Thymus (tissue), 14 donors: ENCODE measurements at places on chromosomes 7 and 10.

DNA sequence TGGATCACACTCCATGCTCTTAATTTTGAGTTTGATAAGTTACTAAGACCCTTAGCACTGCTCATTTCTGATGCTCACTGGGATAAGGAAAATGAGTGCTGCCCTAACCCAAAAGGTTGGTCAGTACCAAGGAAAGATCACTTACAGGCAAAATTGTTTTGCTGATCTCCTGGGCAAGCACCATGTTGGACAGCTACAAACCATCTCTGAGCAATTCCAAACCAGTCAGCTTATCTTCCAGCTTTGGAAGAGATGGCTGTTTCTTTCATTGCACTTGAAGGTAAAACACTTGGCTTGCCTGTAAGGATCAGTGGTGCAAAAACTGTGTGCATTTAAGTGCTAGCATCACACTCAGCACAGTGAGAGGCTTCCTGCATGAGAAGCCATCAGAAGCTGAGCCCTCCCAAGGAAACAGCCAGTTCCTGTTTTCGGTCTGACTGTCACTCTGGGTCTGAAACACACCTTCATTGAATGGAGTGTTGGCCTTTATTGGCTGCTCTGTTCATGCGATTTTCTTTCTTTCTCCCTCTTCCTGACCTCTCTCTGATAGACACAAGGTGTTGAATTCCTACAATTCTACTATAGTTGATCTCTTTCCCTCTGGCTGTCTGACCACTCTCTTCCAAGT lies 126.4 kb upstream of the GHITM start:
- H3K27me3 ChIP-seq, result no peaks in the 10 kb centered on the region
- no peak for DNase-seq
- H3K4me3 ChIP-seq, result no peak overlapping the region
- no peaks in the 10 kb centered on the region for H3K4me1 ChIP-seq

- no peaks in the 10 kb centered on the region for H3K36me3 ChIP-seq
- no peaks in the 10 kb centered on the region for H3K27me3 ChIP-seq
- no peak overlapping the region for H3K4me3 ChIP-seq
- no peak for DNase-seq
Observed at GRCh38 chr7:86747698-86748097, 104.0 kb downstream of the GRM3 start.

DNA sequence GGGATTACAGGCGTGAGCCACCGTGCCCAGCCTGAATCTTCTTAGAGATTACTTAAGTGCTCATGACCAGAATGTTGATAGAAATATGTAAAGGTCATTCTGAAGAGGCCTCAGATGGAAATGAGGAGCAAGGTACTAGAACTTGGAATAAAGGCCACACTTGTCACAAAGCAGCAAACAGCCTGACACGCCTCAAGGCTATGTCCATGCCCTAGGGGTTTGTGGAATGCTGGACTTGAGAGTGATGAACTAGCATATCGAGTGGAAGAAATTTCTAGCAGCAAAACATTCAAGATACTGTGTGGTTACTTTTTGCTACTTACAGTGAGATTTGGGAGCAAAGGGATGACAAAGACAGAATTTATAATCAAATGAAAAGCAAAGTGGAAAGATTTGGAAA lies 39.0 kb downstream of the ZNF438 start:
- H3K27ac ChIP-seq, result no peak overlapping the region
- DNase-seq, result no peak
- H3K27me3 ChIP-seq, result no peaks in the 10 kb centered on the region

GRCh38 chr10:112429147-112429546 lies 17.6 kb downstream of the ZDHHC6 start:
- H3K27ac ChIP-seq, result no peak overlapping the region
- peaks cover 45% of the 10 kb centered on the region for H3K36me3 ChIP-seq
- no peaks in the 10 kb centered on the region for H3K27me3 ChIP-seq
- no peak overlapping the region for H3K4me3 ChIP-seq
- DNase-seq, result no peak
- H3K4me1 ChIP-seq, result no peaks in the 10 kb centered on the region

DNA sequence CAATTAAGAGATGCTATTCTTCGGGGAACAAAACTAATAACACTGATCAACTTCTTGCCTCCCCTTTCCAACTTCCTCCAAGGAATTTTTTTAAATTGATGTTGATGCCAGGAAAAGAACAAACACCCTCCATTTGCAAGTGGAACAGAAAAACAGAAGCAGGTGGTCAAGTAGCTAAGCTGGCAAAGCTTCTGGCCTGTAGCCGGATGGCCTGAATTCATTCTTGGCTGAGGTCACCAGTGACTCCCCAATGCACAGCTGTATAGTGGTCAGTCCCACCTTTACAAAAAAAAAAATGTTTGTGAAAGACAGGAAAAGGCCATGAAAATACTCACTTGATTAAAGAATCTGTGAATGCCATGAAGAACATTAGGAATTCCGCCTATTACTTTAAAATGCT lies 39.1 kb downstream of the DOCK4 start:
- H3K4me1 ChIP-seq, result no peaks in the 10 kb centered on the region
- H3K27ac ChIP-seq, result no peak overlapping the region
- H3K4me3 ChIP-seq, result no peak overlapping the region
- H3K27me3 ChIP-seq, result no peaks in the 10 kb centered on the region
- no peak for DNase-seq

- H3K27me3 ChIP-seq, result no peaks in the 10 kb centered on the region
- no peaks in the 10 kb centered on the region for H3K4me1 ChIP-seq
- DNase-seq, result no peak
- H3K4me3 ChIP-seq, result no peak overlapping the region
Observed at GRCh38 chr7:7236041-7236440, 53.7 kb downstream of the C1GALT1 start.

- no peak overlapping the region for H3K4me3 ChIP-seq
- H3K36me3 ChIP-seq, result no peaks in the 10 kb centered on the region
- no peak for DNase-seq
- H3K4me1 ChIP-seq, result no peaks in the 10 kb centered on the region
Observed at GRCh38 chr7:41955451-41955850, 252.6 kb upstream of the INHBA start.

DNA sequence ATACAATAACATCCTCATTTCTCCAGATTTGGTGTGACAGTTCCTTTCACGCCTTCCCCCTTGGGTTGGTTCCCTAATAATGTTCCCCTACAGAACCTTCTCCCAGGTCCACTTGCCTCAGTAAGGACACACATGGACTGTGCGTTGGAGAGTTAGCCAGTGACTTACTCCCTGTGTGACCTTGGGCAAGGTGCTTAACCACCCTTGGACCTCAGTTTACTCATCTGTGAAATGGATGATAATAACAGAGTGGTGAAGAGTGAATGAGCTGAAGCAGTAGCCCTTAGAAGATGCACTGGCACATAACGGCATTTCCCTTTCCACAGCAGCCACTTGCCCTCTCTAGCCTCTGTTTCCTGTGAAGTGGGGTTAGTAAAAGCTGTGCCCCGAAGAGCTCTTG lies 175.8 kb downstream of the PKD1L1 start:
- no peaks in the 10 kb centered on the region for H3K36me3 ChIP-seq
- H3K27ac ChIP-seq, result no peak overlapping the region
- H3K4me1 ChIP-seq, result no peaks in the 10 kb centered on the region

GRCh38 chr7:152178405-152179058 lies 153.1 kb downstream of the GALNT11 start:
- no peak overlapping the region for H3K27ac ChIP-seq
- H3K4me3 ChIP-seq, result no peak overlapping the region
- no peaks in the 10 kb centered on the region for H3K4me1 ChIP-seq
- H3K27me3 ChIP-seq, result no peaks in the 10 kb centered on the region

- no peaks in the 10 kb centered on the region for H3K27me3 ChIP-seq
- no peak overlapping the region for H3K4me3 ChIP-seq
- H3K27ac ChIP-seq, result no peak overlapping the region
- DNase-seq, result no peak
Observed at GRCh38 chr7:158113321-158114025, 474.1 kb downstream of the PTPRN2 start.

DNA sequence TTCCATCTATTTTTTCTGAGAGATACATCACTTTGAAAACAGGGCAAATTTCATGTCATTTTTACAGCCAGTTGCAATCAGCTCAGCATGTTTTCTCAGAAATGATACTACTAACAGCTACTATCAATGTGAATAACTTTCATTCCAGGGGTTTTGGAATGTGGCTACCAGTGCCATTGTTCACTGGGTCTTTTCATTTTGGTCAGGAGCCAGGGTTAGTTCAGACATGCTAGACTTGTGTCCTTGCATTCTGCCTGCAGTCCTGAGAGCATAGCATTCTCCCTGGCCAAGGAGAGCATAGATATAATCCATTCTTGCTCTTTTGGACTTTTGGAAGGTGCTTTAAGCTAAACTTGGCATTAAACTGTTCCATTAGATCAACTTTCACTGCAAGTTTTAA lies 160.9 kb upstream of the NEBL start:
- H3K4me3 ChIP-seq, result no peak overlapping the region
- no peak overlapping the region for H3K27ac ChIP-seq
- H3K36me3 ChIP-seq, result no peaks in the 10 kb centered on the region
- no peak for DNase-seq
- H3K4me1 ChIP-seq, result no peaks in the 10 kb centered on the region
- no peaks in the 10 kb centered on the region for H3K27me3 ChIP-seq

GRCh38 chr7:25847336-25848070 lies 304.5 kb upstream of the NFE2L3 start:
- DNase-seq, result no peak
- H3K36me3 ChIP-seq, result no peaks in the 10 kb centered on the region
- no peaks in the 10 kb centered on the region for H3K4me1 ChIP-seq
- H3K27me3 ChIP-seq, result peaks cover 26% of the 10 kb centered on the region
- H3K4me3 ChIP-seq, result no peak overlapping the region

DNA sequence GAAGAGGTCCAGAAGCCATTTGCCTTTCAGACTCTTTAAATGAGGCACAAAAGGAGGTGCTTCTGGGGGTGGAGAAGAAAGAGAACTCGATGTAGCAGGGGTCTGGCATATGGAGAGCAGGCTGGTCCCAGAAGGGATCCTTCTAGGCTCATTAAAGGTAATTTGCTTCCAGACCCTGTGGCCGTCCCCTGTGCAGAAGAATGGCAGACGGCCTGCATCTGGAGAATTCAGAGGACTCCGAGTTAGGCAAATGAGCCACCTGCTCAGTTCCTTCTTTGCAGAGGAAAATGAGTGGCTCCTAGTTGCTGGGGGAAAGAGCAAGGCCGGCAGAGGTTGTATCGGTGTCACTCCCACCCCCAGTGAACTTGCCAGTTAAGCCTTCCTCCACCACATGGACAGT lies 73.8 kb upstream of the FAM180A start:
- no peak overlapping the region for H3K27ac ChIP-seq
- DNase-seq, result no peak
- H3K36me3 ChIP-seq, result no peaks in the 10 kb centered on the region
- no peaks in the 10 kb centered on the region for H3K4me1 ChIP-seq
- no peak overlapping the region for H3K4me3 ChIP-seq

DNA sequence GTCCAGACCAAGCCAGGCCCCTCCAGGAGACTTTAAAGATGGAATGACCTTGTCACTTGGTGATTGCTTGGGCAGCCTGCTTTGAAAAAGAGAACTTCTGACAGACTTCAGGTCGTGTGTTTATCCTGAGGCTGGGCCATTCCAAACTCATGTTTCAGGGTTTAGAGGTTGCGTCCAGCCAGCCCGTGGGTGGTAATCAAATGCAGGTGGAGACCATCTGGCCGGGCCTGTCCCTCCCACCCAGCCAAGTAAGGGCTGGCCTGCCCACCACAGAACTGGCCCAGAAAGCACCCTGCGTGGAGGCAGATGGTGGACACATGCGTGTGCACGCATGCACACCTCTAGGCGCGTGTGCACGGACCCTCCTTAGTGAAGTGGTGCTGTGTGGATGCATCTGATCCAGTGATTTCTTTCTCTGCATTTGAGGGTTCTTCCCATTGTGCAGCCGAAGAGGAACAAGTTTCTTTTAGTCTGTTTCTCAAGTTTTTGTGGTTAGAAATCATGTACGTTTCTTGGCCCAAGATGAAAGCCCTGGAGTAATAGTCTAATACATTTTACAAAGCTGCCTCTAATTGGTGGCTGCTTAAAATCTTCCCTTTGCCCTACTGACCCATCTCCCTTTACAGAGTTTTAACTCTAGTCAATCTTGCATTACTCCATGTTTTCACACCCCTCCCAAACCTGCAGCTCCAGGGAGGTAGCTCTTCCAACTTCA lies 43.0 kb downstream of the SUFU start:
- H3K36me3 ChIP-seq, result peaks cover 9% of the 10 kb centered on the region
- H3K27me3 ChIP-seq, result no peaks in the 10 kb centered on the region
- no peak overlapping the region for H3K4me3 ChIP-seq
- DNase-seq, result no peak
- no peaks in the 10 kb centered on the region for H3K4me1 ChIP-seq
- no peak overlapping the region for H3K27ac ChIP-seq

GRCh38 chr10:77939561-77940001 lies 13.0 kb upstream of the DLG5 start:
- no peaks in the 10 kb centered on the region for H3K27me3 ChIP-seq
- no peak overlapping the region for H3K27ac ChIP-seq
- H3K4me3 ChIP-seq, result no peak overlapping the region
- no peaks in the 10 kb centered on the region for H3K4me1 ChIP-seq
- H3K36me3 ChIP-seq, result no peaks in the 10 kb centered on the region

GRCh38 chr7:158409120-158409519 lies 178.5 kb downstream of the PTPRN2 start:
- no peaks in the 10 kb centered on the region for H3K27me3 ChIP-seq
- no peak overlapping the region for H3K4me3 ChIP-seq
- no peak overlapping the region for H3K27ac ChIP-seq
- no peak for DNase-seq
- no peaks in the 10 kb centered on the region for H3K36me3 ChIP-seq
- no peaks in the 10 kb centered on the region for H3K4me1 ChIP-seq

DNA sequence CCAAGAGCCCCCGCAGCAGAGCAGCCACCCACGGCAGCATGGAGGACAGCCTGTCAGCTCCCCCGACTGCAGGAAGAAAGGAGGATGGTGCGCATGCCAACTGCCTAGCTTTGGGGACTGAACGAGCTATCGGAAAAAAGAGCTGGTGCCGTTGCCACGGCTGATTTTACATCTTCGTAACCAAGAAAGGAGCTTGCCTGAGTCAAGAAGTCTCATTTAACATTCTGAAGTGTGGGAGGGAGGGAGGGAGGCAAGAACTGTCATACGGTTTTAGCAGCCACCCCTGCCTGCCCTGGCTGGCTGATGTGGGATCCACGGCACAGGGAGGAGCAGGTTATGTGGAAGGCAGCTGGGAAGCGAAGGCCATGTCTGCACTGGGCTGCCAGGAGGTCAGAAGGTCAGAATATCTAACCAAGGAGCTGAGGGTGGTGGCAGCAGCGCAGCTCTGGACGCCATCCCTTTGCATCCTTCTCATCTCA lies 74.7 kb upstream of the CAMK2B start:
- H3K4me1 ChIP-seq, result no peaks in the 10 kb centered on the region
- no peak overlapping the region for H3K27ac ChIP-seq
- H3K4me3 ChIP-seq, result no peak overlapping the region
- DNase-seq, result no peak
- H3K27me3 ChIP-seq, result no peaks in the 10 kb centered on the region
